ENCODE measurements at places on chromosomes 6 and 20. TPM values are rescaled to one million over a fixed set of nuclear protein-coding genes. Genes with fewer than 3 reads are reported as not detected.

GRIK2 gene
- not detected for total RNA-seq

DNA sequence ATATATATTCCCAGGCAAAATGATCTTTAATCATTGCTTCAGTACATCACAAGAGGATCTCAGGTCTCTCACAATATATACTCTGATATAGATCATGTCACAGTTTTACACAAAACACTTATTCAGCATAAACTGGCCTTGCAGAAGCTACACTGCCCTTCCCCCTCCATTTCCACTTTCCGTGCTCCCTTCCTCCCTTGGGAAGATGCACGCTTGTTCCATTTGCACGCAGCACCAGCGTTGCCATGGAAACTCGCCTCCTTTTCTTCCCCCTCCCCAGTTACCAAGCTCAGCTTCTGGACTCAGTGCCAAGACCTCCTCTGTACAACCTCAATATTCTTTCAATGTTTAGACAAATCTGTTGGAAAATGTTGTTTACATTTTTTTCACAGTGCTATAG, 154.6 kb downstream of the RFPL4B start:
- DNase-seq, result no peak

GRCh38 chr20:34362502-34363061, 491 bp upstream of the ITCH start:
- no peak for DNase-seq

GRCh38 chr20:59932616-59933295, 681 bp downstream of the SYCP2 start:
- DNase-seq, result no peak

RAB32 gene
- 41.9 TPM for total RNA-seq

SLC22A3 gene
- 0.07 TPM for total RNA-seq

DNA sequence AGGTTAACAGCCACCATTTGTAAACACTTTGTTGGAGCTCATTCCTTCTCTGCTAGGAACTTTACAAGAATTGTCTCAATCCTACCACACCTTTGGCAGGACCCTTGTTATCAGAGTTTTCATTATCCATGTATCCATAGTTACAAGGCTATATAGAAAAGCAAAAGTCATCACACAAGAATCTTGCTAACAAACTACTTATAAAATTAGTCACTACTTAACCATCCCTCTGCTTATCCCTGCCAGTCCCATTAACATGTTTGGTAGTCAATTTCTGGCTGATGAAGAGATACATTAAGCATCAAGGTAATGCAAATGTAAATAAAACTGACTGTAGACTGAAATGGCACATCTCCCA, 10.4 kb downstream of the ZSWIM3 start:
- no peak for DNase-seq

BPIFA3 gene
- not detected for total RNA-seq

SASH1 gene
- 11.7 TPM for total RNA-seq

DNA sequence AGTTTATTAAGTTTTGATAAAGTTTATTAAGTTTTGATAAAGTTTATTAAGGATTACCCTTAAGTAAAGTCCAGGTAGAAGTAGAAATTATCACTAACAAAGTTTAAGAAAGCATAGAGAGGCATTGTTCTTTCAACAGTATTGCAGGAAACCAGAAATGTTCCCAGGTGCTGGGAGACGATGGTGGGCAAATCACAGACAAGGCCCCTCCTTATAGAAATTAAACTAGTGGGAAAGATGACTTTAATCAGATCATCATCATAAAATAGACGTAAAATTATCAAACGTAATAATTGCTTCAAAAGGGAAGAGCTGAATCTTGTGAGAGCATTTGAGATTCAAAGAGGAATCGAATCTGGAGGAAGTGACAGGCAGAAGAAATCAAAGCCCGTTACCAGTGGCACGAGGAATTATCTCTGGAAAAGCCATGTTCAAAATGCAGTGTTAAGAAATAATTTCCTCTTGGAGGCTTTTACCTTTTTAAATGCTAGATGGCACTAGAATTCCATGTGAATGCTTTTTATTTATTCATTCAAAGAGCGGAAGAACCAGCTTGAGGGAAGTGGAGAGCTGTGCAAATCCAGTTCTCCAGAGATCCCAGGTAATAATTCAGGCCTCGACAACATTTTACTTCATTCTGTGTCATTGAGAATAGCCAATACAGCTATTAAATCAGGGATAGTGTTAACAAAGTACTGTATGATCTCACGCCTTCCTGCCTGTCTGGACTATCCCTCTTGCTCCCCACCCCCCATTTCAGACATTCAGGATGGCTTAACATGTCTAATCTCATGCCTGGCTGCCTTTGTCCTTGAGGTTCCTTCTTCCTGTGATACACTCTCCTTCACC, 1.0 kb upstream of the APMAP start:
- DNase-seq, result peak; percentile 52

FAM162B gene
- total RNA-seq, result 0.32 TPM

DNA sequence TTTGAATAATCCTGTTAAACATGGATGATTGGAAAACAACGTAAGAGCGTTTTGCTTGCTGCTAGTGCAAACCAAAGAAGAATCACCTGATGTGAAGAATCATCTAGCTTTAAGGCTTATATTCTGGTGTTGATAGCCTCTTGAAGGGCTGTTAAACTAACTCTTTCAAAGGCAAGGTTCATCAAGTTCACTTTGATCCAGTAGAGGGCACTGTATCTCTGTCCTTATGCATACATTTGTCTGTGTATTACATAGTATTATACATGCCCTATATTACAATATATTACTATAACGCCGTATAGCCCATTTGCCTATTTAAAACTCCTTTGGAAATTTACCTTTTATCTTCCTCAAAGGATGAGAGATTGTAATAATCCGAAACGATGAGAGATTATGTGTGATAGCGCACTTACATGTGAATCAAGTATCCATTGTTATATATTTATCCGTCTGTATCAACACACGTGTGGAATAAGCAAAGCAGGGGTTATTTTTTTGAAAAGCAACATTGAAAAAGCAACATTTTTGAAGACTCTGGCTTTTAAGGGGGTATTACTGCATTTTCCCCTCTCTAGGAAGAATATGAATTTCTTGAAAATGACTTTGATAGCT, 50.8 kb upstream of the NRN1 start:
- peak; percentile 46 for DNase-seq

- DNase-seq, result no peak
Observed at GRCh38 chr6:43223175-43223574, 6.1 kb downstream of the DNPH1 start.

PDE10A gene
- total RNA-seq, result 233 TPM

GRCh38 chr6:44542401-44543116, 155.1 kb downstream of the CDC5L start:
- no peak for DNase-seq

DNA sequence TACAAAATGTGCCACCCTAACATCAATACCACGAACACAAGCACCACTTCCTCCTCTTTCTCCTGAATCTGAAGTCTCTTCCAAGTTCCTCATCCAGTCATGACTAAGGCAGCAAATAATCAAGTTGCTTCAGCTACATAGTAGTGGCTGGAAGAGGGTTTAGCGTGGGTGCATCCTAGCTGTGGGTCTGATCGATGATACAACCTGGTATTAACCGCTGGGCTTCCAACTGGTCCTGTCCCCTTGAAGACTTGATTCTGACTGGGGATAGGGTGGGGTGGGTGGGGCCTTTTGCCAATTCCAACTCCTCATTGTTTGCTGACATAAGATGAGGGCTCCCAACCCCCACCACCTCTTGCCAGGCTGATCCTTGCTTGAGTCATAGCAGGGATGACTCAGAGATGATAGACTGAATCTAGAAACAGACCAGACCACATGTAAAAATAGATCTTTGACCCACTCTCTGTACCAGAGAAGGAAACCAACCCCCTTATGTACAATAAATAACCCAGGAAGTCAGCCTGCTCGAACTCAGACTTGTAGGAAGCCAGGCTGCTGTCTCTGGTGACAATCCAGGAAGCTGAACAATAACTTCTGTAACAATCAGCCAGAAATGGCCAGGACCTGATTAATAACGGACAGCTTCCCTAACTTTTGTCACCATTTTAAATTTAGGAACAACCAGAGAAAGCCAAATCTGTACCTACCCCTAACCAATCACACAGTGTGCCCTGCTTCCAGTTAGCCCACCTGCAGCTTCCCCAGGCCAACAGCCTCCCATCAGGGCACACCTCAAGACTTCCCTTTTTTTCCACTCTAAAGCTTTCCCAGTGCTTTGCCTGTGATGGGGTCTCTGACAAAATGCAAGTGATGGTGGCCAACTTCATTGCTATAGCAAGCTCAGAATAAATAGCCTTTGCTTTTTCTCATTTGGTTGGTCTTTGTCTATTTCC, 68.9 kb upstream of the FAM184A start:
- peak; percentile 47 for DNase-seq

GRCh38 chr6:84213217-84213616, 14.2 kb downstream of the CEP162 start:
- no peak for DNase-seq

SPATS1 gene
- total RNA-seq, result not detected

- DNase-seq, result no peak
Observed at GRCh38 chr20:60900618-60901017, 351.4 kb upstream of the CDH4 start.

HNF4A gene
- not detected for total RNA-seq

OSBPL2 gene
- 12.4 TPM for total RNA-seq

DNA sequence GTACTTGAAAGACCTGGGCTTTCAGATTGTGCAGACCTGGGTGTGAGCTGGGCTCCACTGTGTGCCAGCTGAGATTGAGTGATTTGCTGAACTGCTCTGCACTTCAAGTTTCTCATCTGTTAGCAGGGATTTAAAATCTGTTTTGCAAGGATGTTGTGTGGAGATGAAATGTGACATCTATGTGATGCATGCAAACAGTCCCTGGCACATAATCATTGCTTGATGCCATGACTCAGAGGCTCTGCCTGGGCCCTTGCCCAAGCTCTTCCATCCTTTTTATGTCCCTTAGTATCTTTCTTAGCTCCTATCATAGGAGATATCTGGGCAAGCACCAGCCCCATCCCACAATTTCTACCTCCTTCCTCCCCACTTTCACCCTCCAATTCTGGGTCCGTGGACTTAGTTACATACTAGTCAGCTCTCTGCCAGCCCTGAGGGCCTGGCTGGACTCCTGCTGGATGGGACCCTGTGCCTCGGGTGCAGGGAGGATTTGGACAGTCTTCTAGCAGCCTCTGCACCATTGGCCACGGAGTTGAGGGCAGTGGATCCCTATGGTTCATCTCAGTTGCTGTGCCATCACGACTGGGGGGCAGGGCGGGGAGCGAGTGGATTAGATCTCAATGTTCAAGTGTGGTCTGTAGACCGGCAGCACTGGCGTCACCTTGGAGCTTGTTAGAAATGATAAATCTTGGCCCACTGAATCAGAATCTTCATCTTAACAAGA, 103.6 kb downstream of the MAP3K7 start:
- DNase-seq, result no peak

ZBTB46 gene
- 0.20 TPM for total RNA-seq

GRCh38 chr20:59575216-59575615, 29.1 kb upstream of the PHACTR3 start:
- DNase-seq, result no peak

- DNase-seq, result peak; percentile 93
Observed at GRCh38 chr6:28985462-28986164, 19.5 kb downstream of the ZNF311 start.

GRCh38 chr6:54706844-54707605, 139.5 kb upstream of the FAM83B start:
- no peak for DNase-seq

GRCh38 chr6:117078624-117079023, 186.7 kb upstream of the VGLL2 start:
- DNase-seq, result no peak

- no peak for DNase-seq
Observed at GRCh38 chr6:122733259-122733658, 46.3 kb upstream of the FABP7 start.

GRCh38 chr20:36541768-36542488, 609 bp downstream of the MYL9 start:
- no peak for DNase-seq

- no peak for DNase-seq
Observed at GRCh38 chr6:1496092-1496491, 106.7 kb downstream of the FOXF2 start.

GRCh38 chr6:135987226-135987625, 135.7 kb downstream of the PDE7B start:
- no peak for DNase-seq
